ENCODE measurements at places on chromosomes 1 and 21. TPM values are rescaled to one million over a fixed set of nuclear protein-coding genes. Genes with fewer than 3 reads are reported as not detected.
A peak's percentile ranks its signal among the peaks of the same experiment; 100 is the strongest.

GRCh38 chr1:223843934-223844786 lies 1.6 kb downstream of the TP53BP2 start:
- no peak for DNase-seq

DNA sequence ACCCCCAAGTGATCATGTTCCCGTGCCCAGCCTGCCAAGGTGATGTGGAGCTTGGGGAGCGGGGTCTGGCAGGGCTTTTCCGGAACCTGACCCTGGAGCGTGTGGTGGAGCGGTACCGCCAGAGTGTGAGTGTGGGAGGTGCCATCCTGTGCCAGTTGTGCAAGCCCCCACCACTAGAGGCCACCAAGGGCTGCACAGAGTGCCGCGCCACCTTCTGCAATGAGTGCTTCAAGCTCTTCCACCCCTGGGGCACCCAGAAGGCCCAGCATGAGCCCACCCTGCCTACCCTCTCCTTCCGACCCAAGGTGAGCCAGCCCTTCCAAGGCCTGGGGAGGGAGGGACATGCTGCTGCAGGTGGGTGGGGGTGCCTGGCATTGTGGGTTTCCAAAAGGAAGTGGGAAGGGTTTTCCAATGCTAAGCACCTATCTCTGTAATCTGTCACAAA lies 2.3 kb downstream of the TRIM46 start:
- DNase-seq = no peak

C1orf74 gene
- total RNA-seq = 0.64 TPM

S100A3 gene
- total RNA-seq = 2.6 TPM

DNA sequence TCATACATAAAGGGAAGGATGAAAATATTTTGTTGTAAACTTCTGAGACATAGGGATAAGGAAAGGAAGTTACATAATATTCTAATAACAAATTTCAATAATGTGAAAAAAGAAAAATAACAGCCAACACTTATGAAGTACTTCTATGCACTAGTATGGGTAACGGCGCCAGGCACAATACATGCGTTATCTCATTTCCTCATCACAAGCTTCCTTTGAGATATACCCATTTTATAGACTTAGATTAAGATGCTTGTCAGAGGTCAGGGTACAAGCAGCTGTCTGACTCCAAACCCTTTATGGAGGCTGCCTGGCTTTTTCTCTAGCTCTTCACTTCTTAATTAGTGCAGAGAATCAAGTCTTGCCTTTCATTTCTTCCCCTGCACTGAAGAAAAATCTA lies 41.3 kb downstream of the TCP10L start:
- no peak for DNase-seq

GRCh38 chr1:118116909-118117308 lies 68.1 kb downstream of the SPAG17 start:
- no peak for DNase-seq

DNA sequence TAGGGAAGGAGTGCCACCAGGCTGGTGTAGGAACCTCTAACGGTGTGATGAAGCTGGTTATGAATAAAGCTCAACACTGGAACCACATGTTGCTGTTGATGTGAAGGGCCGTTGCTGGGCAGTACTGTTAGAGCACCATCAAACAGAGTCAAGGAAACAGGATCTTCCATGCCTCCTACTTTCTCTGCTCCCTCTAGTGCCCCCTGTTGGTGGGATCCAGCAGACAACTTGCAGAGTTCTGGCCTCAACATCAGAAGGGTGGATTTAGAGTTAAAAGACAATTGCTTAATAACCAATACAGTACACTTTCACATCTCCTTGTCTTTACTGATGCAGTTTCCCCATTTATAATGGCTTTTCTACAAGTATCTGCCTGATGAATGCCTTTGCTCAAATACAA lies 336.4 kb downstream of the NTNG1 start:
- DNase-seq = no peak

CD55 gene
- total RNA-seq = 65.4 TPM

CLCA4 gene
- 15.1 TPM for total RNA-seq

- DNase-seq = peak; percentile 53
These were observed 8.3 kb downstream of the VSIG8 start for GRCh38 chr1:159854116-159854692.

TMEM50B gene
- 88.8 TPM for total RNA-seq

ABCA4 gene
- 1.3 TPM for total RNA-seq

DNA sequence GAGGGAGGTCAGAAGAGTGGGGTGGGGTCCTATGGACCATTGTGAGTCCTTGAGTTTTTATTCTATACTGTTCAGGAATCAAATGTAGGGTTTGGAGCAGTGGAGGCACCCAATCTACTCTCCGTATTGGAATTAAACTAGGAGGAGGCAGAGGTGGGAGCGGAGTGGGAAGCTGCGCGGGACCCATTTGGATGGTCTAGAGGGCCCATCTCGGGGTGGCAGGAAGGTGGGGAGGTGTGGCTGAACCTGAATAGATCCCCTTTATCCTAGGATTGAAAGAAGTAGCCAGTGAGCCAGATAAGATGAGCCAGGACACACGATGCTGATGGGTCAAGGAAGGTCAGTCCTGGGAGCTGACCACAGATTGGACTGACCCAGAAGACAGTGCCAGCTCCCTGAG lies 325.8 kb downstream of the AJAP1 start:
- no peak for DNase-seq

- peak; percentile 72 for DNase-seq
These were observed 3.7 kb upstream of the ARHGEF19 start for GRCh38 chr1:16215882-16216753.

- DNase-seq = no peak
These were observed 89.3 kb downstream of the ZNF648 start for GRCh38 chr1:181972256-181972655.

- no peak for DNase-seq
These were observed 1372.3 kb downstream of the AMY1C start for GRCh38 chr1:105122041-105122440.

DNA sequence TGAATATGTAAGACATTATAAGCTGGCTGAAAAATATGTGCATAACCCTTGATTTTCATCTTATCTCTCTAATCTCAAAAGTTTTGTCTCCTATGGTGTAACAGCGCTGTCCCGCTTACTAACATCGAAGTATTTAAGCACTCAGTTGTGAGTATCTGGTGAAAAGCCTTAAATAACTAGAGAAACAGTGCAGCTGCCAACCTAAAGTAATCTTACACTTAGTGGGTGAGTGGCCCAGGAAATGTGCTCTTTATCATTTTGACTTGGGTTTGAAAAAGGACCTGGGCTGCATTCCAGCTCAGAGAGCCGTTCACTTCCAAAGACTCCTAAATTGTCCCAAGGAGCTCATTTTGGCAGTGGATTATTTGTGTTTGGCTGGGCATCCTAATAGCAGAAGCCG lies 225.9 kb downstream of the SPATA17 start:
- DNase-seq = no peak

- no peak for DNase-seq
These were observed 76.5 kb downstream of the GALNT2 start for GRCh38 chr1:230143534-230143933.
